ENCODE measurements at places on chromosomes 7 and 10.

DNA sequence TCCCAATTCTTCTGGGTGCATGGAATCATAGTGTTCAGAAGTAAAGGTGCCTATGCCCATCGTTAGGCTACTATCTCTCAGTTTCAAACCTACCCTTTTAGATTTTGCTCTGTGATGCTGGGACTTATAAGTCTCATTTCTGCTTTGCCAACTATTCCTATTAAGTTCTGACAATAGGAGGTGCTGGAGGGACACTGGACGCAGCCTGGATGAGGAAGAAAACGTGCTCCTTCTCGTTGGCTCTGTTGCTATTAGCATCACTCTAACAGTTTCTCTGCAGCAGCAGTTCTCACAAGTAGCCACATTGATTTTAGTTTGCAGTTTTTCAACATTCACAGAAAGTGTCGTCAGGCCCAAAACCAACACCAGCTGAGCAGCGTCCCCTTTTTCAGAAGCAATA lies 72.4 kb downstream of the ABCC2 start:
- DNase-seq = no peak

DNA sequence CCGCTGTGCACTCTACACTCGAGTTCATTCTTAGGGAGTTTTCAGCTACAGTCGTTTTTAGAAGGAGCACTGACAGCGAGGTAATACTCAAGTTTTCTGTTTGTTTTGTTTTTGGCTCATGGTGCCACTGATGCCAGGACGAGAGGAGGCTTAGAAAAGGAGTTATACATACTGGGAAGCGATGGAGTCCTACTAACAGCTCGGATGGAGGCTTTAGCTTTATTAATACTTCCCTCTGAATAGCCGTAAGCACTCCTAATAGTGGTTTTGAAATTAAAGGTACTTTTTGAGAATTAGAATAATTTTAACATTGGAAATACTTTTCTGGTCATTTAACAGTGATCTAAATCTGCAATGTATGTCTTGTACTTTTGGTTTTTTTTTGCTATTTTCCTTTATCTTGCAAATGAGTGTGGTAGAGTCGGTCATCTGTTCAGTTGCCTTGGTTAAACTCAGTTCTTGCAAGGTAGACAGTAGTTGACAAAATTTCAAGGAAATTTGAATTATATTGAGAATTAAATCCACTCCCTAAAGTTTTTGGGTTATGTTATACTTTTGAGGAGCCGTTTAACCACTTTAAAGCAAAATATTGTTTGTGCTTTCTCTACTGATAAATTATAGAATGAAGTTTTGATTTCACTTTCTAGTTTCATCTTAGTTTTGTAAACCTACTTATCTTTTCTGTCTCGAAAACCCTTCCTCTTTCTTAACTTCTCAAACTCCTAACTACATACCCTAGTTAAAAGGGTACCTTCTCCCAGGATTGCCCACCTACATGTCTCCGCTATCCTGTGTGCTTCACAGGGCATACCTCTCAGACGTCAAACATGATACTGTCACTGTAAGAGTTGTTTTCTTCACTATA lies 1.5 kb downstream of the HBP1 start:
- no peak for DNase-seq

DNA sequence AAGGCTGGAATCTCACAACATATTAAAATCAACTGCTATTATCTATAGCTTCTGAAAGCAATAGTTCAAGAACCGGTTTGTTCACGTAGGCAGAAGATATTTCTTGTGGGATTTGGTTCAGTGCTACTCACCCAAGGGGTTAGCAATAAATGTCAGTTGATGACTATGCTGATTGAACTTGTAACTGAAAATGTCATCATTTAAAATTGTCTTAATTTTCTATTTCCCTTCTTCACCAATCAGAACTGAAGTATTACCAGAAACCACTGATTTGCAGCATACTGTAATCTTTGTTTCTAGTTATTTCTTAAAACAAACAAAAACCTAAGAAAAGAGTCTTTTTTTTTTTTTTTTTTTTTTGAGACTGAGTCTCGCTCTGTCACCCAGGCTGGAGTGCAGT lies 46.1 kb downstream of the CPEB3 start:
- DNase-seq = no peak

DNA sequence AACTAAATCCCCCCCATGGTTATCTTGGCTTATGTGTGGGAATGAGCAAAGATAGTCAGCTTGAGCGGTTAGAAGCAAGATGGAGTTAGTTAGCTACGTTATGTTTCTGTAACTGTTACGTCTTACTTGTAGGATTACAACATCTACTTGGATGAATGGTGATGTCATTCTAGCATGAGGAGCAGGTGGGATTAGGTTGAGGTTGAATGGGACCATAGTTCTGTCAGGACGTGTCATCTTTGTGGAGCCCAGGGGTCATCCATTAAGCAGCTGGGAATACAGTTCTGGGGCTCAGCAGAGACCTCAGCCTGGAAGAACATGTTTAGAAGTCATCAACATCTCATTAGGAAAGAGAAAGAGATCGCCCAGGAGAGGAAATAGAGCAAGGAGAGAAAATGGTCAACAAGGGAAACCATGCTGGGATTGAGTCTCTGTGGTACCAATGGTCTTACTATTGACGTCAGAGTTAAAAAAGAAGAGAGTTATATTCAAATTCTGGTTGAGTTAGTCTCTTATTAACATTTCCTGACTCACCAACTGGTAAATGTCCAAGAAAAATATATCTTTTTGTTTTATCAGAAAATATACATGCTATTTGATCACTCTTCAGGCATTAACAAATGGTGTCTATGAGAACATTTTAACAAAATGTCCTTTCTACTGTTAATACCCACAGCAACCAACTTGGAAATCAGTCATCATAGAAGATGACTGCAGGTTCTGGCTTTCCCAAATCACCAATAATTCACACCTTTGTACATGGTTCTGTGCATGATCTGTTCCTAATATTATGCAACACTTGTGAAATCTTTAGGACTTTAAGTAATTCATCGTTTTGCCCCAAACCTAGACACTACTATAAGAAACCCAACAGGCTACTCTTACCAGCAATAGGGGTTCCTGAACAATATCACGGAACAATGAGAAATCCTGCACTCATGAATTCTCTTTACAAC lies 96.9 kb downstream of the KIAA1217 start:
- no peak for DNase-seq

- no peak for DNase-seq
Observed at GRCh38 chr10:102859911-102860310, 5.9 kb downstream of the BORCS7 start.

DNA sequence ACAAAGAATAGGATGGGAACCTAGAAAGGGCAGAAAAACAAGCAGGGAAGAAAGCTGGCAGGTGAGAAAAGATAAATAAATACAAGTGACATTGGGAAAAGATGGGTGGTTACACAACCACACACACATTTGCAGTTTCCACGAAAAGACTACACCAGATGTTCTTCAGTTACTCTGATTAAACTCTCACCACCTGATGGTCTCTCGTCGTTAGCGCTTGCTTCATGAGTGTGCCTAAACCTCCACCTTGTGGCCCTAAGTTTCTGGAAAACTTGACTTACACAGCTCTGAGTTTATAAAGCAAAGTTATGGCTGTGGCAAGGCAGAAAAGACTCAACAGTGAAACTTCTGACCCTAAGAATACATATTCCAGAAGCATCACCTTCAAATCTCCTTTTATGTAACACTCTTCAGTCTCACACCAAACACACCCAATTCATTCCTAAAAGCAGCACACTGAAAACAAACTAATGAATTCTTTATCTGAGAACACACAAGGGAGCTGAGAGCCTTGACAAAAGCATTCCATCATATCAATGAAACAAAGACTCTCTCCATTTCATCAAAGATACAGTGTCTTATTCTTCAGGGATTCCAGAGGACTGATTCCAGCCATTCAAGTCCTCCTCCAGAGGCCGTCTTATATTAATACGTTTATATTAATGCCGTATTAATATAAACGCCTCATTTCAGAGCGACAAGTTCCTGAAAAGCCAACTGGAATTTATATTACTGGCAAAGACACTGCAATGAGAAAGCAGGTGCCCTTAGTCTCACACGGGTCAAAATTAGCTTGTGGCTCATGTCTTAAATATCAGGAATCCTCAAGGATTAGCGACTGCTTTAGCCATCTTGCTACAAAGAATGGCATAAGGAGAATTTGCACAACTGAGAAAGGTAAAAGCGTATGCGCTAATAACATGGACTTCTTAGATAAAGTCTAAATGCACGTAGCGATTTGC lies 77.6 kb downstream of the RNF216 start:
- no peak for DNase-seq

GRCh38 chr10:91690996-91691676 lies 58.3 kb upstream of the PPP1R3C start:
- DNase-seq = no peak

DNA sequence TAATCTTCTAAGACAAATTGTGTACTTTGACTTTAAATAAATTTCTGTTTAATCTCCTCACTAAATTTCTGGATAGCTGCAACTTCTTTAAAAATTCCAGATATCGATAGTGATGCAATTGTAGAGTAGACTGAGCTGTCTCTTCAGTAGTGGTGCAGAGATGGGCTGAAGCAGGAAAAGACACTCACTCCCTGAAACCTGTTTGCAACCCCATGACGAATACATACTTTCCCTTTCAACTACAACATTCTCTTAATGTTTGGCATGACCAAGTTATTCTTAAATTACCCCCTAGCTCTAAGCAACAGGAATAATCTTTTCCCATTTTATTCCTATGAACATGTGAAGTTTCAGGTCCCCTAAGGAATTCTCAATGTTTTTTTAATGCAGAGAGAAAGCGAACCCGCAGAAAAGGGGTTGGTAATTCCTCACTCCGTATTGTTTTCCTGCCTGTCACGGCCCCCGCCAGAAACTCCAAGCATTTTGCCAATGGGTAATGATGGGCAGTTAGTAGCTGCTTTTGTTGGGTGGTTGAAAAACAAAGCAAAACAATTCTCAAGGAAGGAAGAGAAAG lies 1.3 kb downstream of the THSD7A start:
- DNase-seq = no peak

DNA sequence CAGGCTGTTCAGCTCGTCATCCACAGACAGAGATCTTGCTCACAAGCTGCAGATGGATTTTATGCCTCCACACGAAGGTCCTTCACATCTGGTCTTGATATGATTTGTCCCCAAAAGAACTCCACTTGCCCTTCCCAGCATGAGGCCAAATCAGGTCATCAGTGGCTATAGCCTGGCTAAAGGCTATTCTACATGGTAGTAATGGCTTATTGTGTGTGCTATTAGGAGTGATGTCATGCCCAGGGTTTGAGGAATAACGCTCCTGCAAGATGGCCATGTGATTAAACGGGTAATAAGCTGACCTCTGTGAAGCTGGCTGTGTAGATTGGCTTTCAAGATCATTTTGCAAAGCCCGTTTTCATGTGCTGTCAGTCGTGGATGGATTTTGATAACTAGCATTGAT lies 313.8 kb downstream of the FRMD4A start:
- DNase-seq = no peak

GRCh38 chr7:95342642-95343307 lies 18.4 kb upstream of the PON1 start:
- no peak for DNase-seq

DNA sequence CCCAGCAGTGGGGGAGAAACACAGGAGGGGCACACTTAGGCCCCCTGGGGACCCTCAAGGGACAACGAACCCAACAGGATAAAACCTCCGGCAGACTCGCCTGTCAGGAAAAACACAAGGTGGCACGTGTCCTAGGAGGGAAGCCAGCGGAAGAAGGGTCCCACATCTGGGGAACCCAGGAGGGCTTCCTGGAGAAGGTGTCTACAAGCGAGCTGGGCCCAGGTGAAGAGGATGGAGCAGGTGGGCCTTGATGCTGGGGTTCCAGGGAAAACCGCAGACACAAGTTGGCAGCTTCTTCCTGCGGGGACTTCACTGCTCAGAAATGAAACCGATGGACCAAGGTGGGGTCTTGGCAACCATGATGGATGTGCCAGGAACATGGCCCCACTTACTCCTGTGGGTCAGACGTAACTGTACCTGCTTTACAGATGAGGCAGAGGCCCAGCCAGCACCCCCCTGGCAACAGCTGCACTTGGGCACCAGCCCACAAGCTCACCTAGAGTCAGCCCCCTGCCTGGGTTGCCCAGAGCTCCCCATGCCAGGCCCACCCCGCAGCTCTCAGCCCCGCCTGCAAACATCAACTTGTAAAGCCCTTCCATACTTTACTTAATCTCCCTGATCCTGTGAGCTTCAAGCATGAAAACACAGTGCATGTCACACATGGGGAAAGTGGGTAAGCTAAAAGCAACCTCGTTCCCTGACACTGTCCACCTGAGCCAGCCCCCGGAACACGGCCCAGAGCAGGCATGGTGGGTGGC lies 225.0 kb downstream of the ELFN1 start:
- no peak for DNase-seq

GRCh38 chr7:106704000-106704840 lies 43.3 kb upstream of the CCDC71L start:
- DNase-seq = no peak

- DNase-seq = no peak
Observed at GRCh38 chr10:26787362-26787761, 73.4 kb downstream of the ABI1 start.

GRCh38 chr7:155293721-155294510 lies 3.8 kb upstream of the INSIG1 start:
- DNase-seq = no peak

GRCh38 chr7:139917851-139918250 lies 88.8 kb downstream of the TBXAS1 start:
- DNase-seq = no peak

DNA sequence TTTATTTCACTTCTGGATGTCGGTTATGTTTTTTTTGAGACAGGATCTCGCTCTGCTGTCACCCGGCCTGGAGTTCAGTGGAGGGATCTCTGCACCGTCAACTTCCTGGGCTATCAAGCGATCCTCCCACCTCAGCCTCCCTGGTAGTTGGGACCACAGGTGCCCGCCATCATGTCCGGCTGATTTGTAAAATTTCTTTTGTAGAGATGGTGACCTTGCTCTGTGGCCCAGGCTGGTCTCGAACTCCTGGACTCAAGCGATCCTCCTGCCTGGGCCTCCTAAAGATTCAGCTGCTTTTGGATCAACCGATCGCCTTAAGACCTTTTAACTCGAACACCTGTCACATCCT lies 606 bp upstream of the RABGEF1 start:
- no peak for DNase-seq

DNA sequence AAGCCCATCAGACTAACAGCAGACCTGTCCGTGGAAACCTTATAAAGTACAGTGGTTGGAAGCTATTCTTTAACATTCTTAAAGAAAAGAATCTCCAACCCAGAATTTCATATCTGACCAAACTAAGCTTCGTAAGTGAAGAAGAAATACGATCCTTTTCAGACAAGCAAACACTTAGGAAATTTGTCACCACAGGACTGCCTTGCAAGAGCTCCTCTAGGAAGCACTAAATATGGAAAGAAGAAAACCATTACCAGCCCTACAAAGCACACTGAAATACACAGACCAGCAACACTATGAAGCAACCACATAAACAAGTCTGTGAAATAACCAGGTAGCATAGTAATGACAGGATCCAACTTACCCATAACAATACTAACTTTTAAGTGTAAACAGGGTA lies 177.7 kb upstream of the PRSS1 start:
- no peak for DNase-seq

DNA sequence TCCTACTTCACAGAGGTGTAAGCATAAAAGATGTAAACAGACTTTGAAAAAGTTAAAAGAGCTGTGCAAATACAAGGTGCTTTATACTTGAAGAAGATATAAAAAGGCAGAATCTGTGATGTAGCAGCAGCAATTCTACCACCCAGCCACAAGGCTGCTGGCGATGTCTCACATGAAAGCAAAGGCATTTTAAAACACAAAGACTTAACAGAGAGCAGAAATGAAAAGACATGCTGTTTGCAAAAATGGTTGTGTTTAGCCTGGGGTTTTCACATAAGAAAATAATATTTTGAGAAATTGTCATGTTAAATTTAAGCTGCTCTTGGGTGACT lies 85.5 kb upstream of the ZNF800 start:
- no peak for DNase-seq
